Spleen (tissue), 13 donors: ENCODE measurements at places on chromosomes 1 and 21. TPM values are rescaled to one million over a fixed set of nuclear protein-coding genes. Genes with fewer than 3 reads are reported as not detected.

DNA sequence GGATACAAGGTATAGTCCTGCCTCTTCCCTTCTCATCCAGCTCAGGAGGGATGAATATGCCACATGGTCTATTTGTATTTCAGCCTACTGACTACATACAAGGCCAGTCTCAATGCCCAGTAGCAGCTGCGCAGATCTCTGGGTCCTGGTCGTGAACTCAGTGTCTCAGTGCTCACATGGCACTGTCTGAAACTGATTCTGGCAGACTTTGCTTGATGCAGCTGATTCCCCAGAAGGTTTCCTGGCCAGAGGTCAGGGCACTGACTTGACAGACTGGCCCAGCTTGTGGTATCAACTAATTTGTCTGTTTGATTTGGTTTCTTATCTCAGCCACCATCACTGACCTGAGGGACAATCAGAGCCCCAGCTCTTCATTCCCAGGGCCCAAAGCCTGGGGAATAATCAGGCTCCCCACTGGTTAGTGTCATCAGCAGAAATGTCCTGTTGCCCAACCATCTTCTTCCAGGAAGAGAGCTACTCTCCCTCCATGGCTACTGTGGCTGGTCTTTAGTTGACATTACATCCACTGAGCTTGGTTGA is 7.5 kb upstream of the SPRR4 start:
- DNase-seq: no peak

GRCh38 chr1:114043548-114043947 is 64.3 kb downstream of the OLFML3 start:
- no peak for DNase-seq

GRCh38 chr1:152002960-152003359 is 9.3 kb upstream of the S100A10 start:
- DNase-seq: no peak

DNA sequence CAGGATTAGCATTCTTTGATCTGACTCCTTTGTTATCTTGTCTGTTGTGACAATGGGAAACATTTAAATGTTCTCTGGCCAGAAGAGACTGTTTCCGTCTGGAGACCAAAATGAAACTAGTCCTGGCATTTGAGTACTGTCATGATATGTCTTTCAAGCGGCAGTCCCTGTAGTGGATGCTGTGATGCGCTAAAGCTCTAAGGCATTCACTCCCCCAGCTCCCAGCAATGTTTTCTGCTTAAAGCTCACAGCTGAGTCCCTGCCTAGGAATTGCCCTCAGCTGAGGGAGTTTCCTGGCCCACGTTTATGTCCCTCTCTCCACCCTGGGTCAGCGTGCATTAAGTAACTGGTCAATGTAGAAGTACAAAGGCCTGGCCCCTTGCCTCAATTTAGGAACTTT is 109.4 kb downstream of the UCHL5 start:
- DNase-seq: no peak

- no peak for DNase-seq
Observed at GRCh38 chr1:3319874-3320245, 134.6 kb upstream of the ARHGEF16 start.

PTTG1IP gene
- 165 TPM for total RNA-seq

GRCh38 chr1:55634516-55634915 is 419.4 kb upstream of the USP24 start:
- no peak for DNase-seq

DNA sequence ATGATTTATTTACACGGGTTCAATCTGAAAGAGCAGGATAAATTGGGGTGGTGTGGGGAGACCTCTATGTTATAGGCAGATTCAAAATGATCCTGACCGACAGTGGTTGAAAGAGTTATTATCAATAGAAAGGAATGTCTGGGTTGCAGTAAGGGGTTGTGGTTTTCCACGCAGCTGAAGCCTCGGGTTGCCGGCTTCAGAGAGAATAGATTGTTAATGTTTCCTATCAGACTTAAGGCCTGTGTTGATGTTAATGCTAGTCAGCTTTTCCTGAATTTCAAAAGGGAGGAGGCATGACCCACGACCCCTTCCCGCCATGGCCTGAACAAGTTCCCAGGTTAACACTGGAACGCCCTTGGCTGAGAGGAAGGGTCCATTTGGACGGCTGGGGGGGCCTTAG is 2.2 kb upstream of the UBE2J2 start:
- no peak for DNase-seq

- DNase-seq: peak; percentile 23
Observed at GRCh38 chr1:46546210-46546609, 5.2 kb downstream of the KNCN start.

- no peak for DNase-seq
Observed at GRCh38 chr1:77018761-77019160, 151.5 kb downstream of the ST6GALNAC5 start.

DNA sequence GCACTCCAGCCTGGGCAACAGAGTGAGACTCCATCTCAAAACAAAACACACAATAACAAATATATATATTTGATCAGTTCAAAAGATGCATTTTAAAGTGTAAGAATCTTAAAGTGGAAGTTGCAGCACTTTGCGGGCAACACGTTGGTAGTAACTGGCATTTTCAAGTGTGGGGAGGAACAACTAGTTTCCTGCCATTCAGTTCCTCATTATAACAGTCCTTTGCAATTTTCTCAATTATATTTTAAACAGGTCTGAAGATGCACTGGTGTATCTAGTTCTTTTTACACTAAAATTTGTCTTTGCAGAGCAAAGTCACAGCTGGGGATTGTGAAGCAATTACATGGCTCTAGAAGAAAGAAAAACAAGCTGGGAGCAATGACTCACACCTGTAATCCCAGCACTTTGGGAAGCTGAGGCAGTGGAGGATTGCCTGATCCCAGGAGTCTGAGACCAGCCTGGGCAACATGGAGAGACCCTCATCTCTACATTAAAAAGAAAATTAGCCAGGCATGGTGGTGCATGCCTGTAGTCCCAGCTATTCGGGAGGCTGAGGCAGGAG is 25.3 kb downstream of the RRAGC start:
- DNase-seq: no peak

WDR64 gene
- total RNA-seq: not detected

GRCh38 chr1:172117800-172118199 is 276.5 kb downstream of the DNM3 start:
- no peak for DNase-seq

GRCh38 chr21:36804874-36805611 is 106.1 kb downstream of the SIM2 start:
- DNase-seq: no peak

- peak; percentile 24 for DNase-seq
Observed at GRCh38 chr1:30586671-30587070, 136.7 kb downstream of the MATN1 start.

GRCh38 chr21:30479259-30479658 is 908 bp downstream of the KRTAP19-1 start:
- no peak for DNase-seq

DNA sequence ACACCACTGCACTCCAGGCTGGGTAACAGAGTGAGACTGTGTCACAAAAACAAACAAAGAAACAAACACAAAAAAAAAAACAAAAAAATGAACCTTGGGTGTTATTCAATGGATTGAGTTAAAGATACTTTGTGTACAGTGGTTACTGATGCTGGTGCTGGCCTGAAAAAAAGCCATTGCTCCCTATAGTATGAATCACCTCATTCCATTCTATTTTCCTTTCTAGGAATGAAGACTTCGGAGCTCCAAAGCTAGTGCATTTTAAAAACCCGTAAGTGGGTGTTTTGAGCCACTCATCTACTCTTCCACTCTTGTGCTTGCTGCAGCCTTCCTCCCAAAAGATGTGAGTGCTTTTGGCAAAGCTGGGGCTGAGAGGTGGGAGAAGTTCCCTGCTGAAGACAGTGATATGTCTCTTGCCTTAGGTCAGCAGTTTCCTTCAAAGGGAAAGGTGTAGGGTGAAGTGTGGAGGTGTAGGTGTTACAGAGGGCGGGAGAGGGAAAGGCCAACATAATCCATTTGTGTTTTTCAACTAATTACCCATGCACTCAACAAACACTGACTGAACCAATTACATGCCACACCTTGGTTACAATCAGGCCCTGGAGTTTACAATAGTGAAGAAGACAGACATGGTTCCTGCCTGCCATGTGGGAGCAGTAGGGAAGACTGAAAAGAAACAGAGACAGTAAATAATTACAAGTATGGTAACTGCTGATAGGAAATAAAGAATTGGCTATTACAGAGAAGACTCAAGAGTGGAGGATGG is 55.0 kb upstream of the SERBP1 start:
- DNase-seq: no peak

- DNase-seq: no peak
Observed at GRCh38 chr1:200073286-200073637, 45.8 kb downstream of the NR5A2 start.

DNA sequence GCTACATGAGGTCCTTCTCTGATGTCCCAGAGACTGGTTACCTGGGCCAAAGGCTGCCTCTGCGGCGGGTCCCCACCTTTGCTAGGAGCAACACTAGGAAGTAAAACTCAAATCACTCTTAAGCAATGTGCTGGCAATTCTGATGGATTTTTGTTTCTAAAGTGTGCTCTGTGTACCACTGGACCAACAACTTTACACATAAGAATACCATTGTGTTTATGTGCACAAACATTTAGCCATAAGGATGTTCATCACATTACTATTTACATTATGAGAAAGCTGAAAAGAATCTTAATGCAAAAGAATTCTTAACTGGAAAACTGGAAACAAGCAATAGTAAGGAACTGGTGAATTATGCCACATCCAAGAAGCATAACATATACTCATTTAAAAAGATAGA is 38.6 kb downstream of the SSBP3 start:
- DNase-seq: no peak

KLHL12 gene
- 29.2 TPM for total RNA-seq

FYB2 gene
- total RNA-seq: not detected

DNA sequence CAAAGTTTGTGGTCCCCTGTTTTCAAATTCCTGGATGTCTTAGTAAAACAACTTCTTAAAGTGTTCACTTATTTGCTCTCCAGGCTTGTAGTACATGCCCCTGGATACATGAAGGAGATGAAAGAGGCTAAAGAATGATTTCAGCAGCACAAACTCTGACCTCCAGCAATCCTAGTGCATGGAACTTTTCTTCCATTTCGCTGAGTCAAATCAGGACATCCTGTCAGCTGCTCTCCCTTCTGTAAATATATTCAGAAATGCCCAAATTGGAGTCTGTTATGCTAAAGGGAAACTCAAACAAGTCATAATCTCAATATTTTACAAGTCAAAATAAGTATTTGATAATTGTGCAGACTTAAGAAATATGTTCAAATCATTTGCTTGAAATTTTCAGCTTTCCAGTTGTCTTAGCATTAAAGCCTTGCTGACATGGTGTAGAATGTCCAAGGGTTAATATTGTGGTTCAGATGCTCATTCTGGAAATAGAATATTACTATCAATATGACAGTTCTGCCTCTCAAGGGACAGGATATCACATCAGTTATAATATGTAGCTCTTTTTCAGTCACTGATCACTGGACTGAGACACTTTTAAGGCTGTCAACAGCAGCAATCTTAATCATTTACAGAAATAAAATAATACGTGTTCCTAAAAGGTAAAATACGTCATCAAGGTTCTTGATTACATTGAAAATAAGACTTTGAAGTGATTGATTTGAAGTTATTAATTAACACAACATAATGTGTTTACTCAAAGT is 1157.3 kb downstream of the PLA2G4A start:
- DNase-seq: no peak

DNA sequence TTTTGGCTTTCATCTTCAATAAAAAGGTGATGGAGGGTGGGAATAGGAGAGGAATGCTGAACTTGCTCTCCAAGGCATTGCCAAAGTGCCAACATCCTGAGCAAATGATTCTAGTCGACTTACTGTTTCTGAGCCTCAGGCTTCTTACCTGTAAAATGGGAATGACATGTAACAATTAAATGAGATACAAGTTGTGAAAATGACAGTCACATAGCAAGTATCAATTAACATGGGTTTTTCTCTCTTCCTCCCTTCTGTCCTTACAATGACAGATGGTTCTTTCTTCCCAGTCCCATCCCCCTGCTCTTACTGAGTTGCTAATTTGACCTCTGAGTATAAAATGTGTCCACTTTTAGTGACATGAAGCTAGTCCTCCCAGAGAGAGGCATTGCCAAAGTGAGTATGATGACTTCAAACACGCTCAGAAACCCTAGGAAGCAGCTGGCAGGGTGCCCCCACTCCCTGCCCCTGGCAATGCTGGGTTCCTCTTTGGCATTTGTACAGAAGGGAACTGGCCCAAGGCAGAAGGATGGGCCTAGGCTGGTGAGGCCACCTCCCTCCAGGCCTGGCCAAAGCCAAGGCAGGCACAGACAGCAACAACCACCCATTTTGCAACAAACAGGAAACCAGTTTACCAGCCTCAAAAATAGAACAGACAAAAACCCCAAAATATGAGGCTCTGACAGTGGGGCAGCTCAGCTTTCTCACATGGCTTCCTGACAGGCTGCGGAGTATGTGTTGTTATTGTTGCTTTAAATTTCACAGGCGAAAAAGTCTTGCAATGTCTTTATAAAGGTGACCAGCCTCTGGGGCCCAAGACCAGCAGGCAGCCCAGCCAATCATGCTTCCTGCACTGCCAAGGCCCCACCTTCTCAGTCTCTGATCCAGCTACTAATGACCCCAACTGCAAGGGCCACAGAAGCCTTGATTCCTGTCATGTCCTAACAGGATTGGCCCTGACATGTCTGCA is 115.9 kb downstream of the HIVEP3 start:
- peak; percentile 87 for DNase-seq

GRCh38 chr21:42833439-42833815 is 45.9 kb downstream of the WDR4 start:
- DNase-seq: peak; percentile 75

DNA sequence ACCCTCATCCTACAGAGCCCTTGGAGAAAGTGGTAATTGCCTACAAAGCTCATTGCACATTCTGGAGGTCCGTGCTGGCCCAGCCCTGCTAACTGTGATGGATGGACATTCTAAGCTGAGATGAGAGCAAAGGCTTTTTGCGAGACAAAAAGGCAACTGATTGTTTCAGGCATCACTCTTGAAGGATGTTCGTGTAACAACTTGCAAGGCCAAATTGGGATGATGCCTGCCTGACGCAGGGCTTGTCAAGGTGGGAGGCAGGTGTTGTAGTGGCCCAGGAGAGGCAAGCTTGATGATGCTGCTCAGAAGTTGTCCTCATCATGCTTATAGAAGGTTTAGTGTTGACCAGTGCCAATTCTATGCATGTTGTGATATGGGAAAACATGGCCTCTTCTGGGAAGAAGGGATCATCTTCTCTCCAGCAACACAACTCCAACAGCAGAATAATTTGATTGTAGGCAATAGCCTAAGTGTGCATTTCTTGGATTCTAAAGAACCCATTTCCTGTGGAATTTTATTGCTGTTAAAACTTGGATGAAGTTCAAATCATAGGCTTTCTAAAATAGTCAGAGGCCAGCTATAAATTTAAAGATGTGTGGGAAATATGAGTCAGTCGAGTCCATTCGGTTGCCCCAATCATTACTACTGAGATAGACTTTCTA is 102.5 kb upstream of the COA6 start:
- no peak for DNase-seq
